GM23248 (cell line): ENCODE measurements at places on chromosomes 7 and 10.

- DNase-seq = peak; percentile 74
Observed at GRCh38 chr10:68665841-68666240, 55.2 kb upstream of the CCAR1 start.

- peak; percentile 90 for DNase-seq
Observed at GRCh38 chr7:43491984-43492383, 90.9 kb upstream of the STK17A start.

GRCh38 chr10:36182179-36182566 is 540.1 kb upstream of the FZD8 start:
- peak; percentile 40 for DNase-seq

DNA sequence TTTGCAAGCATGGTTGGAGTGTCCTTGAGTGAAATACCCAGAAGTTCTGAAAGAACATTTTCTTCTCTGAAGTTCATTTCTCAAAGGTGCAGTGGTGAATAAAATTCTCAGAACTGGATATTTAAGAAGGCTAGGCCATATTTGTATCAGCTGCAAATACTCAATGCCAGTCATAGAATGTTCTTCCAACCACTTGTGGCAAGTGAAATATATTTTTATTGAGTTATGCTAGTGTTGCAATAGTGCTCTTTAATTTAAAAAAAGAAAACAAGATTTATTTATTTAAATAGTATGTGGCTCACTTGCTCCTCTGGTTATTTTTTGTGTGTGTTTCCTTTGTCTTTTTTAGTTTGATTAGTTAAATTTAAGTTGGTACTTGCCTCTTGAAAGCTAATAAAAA is 64.5 kb downstream of the PALS2 start:
- DNase-seq = no peak

DNA sequence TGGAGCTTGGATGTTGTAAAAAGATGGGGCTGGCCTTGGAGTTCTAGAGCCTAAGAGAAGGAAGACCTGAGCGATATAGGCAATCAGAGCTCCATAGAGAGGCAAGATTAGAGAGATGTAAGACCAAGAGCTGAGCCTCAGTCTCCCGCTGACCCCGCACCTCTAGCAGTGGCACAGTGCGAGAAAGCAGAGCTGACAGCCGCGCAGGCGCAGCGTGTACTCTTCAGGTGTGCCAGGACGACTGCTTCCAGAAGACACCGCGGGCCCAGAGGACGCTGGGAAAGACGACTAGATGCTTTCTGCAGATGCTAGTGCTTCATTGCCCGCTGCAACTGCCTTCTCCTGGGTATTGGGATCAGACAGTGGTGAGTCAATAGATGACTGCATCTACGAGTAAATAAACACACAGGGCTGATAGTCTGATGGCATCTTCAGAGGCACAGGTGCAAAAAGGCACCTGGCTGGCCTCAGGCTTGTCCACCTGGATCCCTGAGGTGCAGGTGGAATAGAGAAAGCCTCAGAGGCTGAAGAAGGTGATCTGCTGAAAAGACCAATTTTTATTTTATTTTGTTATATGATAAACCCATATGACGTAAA is 38.1 kb upstream of the CCDC6 start:
- no peak for DNase-seq

- no peak for DNase-seq
Observed at GRCh38 chr10:109957092-109957797, 33.9 kb upstream of the XPNPEP1 start.

- peak; percentile 73 for DNase-seq
Observed at GRCh38 chr7:517774-518629, 1.6 kb downstream of the PDGFA start.

DNA sequence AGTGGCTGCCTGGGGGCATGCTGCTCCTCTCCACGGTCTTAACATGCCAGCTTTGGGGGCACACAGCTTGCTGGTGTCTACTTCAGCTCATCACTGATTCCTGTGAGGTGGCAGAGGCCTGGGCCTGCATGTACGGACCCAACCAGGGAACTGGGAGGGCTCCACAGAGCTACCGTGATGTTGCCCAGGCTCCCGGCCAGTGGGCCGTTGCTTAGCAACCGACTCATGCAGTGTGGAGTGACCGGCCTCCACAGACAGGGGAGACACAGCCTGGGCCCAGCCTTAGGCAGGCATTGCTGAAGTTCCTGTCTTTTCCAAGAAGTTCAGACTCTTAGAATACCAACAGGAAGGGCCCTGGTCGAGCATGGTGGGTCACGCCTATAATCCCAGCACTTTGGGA is 25.8 kb upstream of the SH2B2 start:
- DNase-seq = peak; percentile 54

DNA sequence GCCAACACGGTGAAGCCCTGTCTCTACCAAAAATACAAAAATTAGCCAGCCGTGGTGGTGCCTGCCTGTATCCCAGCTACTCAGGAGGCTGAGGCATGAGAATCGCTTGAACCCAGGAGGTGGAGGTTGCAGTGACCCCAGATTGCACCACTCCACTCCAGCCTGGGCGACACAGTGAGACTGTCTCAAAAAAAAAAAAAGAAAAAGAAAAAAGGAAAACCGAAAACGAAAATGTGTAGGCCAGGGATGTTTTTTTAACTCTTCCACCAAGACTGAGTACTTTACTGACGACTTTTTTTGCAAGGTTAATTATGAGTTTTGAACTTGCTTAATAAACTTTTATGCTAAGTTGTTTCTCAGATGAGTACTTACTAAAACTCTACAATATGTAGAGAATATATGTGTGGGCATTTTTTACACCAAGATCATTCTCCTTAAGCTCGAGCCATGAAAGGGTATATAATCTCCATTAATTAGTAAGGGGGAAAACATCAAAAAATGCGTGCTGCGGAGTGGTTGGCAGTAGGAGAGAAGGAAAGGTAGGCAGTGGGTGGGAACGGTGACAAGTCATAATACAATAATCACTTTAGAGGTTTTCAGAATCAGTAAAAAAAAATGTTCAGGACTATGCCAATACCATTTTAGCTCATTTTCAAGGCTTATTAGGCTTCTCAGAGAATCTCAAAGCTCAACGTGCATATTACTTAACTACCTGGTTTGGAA is 8.6 kb upstream of the ADRB1 start:
- DNase-seq = no peak

DNA sequence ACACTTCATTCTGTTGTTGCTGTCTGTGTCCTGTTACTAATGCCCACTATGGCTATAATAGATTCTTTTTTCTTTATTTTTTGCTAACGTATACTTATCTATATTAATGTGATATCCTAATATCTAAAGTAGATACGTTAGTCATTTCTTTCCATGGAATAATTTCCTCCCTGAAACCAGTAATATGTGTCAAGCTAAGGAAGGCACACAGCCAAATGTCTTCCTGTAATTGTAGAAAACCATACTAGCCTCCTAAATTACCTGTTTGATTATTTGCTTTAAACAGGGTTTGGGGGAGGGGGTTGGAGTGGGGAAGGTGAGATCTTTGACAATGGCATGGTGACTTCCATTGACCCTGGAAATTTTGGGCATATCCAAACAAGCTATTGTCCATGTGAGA is 56.4 kb downstream of the THNSL1 start:
- no peak for DNase-seq

DNA sequence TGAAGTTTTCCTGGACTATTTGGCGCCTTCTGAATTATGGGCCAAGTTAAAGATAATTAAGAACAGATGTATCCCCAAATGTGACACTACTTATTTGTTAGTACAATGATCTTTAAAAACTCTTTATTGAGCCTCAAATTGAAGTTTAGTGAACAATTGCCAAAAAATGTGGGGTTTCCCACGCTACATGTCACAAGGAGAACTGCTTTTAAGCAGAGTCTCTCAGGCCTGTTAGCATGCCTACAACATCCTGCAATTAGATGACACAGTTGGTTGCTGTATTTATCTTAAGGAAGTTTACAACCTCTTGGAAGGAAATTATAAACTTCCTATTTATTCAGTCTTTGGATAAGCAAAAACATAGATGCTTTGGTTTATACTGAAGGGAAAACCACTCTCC is 733.0 kb downstream of the TNS3 start:
- DNase-seq = peak; percentile 81
